Muscle of back (tissue), 13 donors: ENCODE measurements at places on chromosomes 2 and 18. TPM values are rescaled to one million over a fixed set of nuclear protein-coding genes. Genes with fewer than 3 reads are reported as not detected.

DNA sequence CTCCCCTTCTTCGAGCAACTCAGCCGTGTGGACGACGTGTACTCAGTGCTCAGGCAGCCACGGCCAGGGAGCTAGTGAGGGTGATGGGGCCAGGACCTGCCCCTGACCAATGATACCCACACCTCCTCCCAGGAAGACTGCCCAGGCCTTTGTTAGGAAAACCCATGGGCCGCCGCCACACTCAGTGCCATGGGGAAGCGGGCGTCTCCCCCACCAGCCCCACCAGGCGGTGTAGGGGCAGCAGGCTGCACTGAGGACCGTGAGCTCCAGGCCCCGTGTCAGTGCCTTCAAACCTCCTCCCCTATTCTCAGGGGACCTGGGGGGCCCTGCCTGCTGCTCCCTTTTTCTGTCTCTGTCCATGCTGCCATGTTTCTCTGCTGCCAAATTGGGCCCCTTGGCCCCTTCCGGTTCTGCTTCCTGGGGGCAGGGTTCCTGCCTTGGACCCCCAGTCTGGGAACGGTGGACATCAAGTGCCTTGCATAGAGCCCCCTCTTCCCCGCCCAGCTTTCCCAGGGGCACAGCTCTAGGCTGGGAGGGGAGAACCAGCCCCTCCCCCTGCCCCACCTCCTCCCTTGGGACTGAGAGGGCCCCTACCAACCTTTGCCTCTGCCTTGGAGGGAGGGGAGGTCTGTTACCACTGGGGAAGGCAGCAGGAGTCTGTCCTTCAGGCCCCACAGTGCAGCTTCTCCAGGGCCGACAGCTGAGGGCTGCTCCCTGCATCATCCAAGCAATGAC, 4.8 kb downstream of the CTDSP1 start:
- DNase-seq: peak; percentile 26

DNA sequence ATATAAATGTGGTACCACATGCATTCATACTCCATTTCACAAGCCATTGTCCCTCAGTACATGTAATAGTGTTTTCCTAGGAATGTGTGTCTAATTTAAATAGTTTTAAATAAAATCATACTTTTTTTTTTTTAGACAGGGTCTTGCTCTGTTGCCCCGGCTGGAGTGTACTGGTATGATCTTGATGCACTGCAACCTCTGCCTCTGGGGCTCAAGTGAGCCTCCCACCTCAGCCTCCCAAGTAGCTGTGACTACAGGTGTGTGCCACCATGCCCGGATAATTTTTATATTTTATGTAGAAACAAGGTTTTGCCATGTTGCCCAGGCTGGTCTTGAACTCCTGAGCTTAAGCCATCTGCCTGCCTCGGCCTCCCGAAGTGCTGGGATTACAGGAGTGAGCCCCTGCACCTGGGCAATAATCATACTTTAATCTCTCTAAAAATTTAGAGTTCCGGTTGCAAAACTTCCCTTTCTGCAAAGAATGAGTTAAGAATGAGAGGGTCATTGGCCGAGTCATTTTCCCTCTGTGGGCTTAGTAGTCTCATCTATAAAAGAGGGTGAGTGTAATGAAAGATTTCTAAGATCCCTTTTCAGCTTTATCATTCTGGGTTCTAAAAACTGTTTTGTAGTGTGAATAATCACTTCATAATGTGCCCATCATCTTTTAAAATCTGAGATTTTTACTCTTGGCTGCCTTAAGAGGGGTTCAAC, 116.0 kb upstream of the PELI1 start:
- no peak for DNase-seq

GRCh38 chr2:151661625-151662024, 72.7 kb downstream of the NEB start:
- DNase-seq: no peak

- no peak for DNase-seq
Observed at GRCh38 chr2:132442278-132442677, 25.7 kb downstream of the GPR39 start.

- DNase-seq: no peak
Observed at GRCh38 chr2:43429369-43429768, 166.5 kb downstream of the THADA start.

GRCh38 chr18:67513280-67513679, 3.2 kb downstream of the DSEL start:
- no peak for DNase-seq

- no peak for DNase-seq
Observed at GRCh38 chr2:171181064-171182049, 20.7 kb upstream of the TLK1 start.

DNA sequence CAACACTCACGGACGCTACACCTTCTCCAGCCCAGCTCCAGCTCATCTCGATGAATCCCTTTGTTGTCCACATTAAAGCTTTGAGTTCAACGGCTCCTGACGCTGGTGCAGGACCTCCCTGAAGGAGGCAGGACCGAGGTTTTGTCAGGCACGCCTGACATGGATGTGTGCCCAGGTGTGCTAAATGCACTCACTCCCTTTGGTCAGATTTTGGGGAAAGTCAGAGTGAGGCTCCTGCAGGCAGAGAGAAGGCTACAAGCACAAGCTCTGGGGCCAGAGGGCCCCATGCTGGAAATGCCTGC, 78.6 kb downstream of the NDUFA10 start:
- no peak for DNase-seq

DNA sequence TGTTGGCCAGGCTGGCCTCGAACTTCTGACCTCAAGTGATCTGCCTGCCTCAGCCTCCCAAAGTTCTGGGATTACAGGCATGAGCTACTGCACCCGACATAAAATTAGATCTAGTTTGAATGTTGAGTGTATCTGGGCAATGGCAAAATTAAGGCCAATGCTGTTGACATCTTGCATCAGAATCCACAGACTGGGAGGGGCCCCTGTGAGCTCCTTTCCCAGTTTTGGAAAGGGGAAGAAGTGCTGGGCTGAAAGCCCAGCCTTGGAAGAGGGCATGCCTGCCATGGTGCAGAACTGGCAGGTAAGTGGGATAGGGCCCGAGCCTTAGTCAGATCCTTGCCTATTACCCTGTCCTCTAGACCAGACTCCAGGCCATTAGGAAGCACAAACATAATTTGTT, 4.5 kb upstream of the MYOM1 start:
- DNase-seq: no peak

DNA sequence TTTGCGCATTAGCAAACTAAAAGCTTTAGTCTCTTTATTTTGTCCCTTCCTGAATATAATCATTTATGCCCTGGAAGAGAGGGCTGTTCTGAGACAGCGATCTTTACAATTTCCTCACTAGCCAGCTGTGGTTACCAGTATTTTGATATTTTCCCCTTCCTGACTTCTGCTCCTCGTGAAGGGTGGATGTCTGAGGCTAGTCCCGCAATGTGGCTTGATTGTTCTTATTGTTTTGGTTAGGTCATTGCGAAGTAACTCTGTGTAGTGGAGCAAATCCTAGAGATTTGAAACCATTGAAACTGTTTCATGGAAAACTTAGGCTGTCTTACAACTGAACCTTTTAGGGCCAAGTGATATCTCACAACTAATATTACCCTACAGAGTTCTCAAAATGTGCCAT, 2.4 kb downstream of the MRPL33 start:
- DNase-seq: no peak

DNA sequence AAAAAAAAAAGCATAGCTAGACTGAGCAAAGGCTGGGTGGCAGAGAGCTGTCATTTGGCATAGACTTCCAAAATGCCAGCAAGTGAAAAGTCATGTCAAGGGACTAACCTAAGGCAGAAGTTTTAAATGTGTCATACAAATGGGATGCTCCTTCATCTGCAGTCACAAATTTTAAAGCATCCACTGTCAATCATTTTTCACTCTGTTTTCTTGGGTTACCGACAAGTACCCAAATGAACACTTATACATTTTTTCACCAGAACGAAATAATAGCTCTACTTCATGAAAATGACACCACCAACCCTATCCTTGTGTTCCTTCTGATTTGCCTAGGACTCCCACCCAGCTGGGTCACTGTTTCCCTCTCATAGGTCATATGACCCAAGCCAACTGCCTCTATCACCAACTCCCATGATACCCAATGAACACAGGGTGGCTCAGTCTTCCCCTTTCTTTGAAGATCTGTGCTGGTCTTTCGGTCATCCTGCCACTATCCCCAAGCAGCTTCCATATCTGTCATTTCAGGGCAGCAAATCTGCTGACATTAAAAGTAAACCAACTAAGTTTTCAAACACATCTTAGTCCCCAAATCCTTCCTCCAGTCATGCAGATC, 21.5 kb downstream of the KLF7 start:
- no peak for DNase-seq

The LHCGR gene
- 0.26 TPM for polyA plus RNA-seq

The STAT4 gene
- polyA plus RNA-seq: 0.82 TPM

The DSG3 gene
- not detected for polyA plus RNA-seq

The CXCR1 gene
- 0.07 TPM for polyA plus RNA-seq
